ENCODE measurements at places on chromosomes 5 and 9.

GRCh38 chr5:120765189-120765588, 301.1 kb downstream of the PRR16 start:
- DNase-seq = no peak

DNA sequence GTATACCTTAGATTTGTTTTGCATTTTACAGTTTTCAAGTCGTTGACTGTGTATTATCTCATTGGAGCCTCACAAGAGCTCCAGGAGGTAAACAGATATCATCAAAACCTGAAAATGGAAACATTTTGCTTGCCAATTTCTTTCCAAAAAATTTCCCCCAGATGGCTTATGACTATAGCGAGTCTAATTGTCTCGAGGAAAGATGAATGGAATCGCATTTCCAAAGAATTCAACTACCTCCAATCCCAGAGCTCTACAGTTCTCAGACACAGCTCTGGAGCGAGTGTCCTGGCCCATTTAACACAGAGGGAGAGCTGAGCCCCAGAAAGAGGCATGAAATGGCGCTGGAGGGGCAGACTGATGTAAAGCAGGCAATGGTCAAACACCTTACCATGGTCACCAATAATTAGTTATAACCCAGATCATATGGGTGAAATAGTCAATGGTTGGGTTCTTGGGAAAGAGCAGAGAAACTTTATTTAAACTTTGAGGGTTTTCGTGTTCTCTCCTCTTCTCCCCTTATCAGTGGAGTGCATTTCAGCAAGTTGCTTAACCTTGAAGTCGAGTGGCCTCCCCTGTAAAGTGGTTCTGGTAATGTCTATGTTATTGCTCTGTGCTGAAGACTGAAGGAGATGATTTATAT, 168.2 kb downstream of the ZDHHC21 start:
- no peak for DNase-seq

DNA sequence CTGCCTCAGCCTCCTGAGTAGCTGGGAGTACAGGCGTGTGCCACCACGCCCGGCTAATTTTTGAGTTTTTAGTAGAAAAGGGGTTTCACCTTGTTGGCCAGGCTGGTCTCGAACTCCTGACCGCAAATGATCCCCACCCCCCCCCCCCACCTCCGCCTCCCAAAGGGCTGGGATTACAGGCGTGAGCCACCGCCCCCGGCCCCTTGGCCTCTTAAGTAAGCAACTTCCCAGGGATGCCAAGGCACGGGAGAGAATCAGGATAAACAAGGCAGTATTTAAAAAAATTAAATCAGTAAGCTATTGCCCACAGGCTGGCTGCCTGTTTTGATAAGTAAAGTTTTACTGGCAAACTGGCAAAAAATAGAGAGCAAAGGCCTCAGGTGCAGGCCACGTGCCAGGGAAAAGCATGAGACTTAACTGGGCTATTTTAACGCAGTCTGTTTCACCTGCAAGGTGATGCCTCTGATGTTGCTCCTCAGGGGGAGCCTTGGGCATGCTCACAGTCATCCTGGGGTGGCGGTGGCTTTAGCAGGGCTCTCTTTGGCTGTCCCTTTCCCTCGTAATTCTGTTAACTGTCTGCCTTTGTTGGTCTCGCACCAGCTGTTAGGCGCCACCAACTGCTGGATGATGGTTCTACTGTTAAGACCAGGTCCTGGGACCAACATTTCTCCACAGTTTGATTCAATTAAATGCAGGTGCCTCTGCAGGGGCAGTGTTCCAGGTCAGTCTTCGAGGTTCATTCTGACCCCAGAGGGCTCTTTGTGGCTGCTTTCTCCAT, 19.4 kb upstream of the RNF130 start:
- no peak for DNase-seq

DNA sequence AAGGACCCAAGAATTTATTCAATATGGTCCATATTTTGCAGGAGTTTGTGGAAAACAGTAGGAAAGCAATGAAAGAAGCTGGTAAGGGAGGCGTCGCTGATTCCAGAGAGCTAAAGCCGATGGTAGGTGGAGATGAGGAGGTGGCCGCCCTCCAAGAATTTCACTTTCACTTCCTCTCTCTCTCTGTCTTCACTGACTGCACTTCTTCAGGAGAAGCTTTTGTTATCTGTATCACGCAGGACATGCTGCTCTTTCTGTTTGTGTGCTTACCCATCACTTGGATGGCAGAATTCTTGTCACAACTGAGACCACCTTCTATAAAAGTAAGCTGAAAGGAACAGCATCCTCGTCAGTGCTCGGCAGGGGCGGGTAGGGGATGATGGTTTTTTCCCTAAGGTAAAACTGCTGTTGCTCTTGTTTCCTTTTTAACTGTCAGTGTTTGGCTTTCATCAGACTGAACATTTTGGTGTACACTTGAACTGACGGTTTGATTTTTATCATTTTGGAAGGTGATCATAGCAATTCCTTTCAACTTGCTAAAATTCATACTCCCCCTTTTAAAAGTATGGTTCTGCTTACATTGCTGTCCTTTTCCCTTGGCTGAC, 62.4 kb upstream of the FSD1L start:
- DNase-seq = peak; percentile 40

GRCh38 chr9:124330011-124330697, 72.4 kb downstream of the NEK6 start:
- DNase-seq = no peak

- DNase-seq = no peak
These were observed 114.0 kb upstream of the FCN2 start for GRCh38 chr9:134766587-134766986.

- no peak for DNase-seq
These were observed 9.6 kb upstream of the OR5C1 start for GRCh38 chr9:122779181-122779580.

GRCh38 chr5:177440990-177441780, 5.4 kb upstream of the PRR7 start:
- DNase-seq = no peak

GRCh38 chr5:131610198-131611063, 24.6 kb downstream of the RAPGEF6 start:
- DNase-seq = no peak

GRCh38 chr9:137304383-137305059, 2.5 kb upstream of the NRARP start:
- DNase-seq = no peak

DNA sequence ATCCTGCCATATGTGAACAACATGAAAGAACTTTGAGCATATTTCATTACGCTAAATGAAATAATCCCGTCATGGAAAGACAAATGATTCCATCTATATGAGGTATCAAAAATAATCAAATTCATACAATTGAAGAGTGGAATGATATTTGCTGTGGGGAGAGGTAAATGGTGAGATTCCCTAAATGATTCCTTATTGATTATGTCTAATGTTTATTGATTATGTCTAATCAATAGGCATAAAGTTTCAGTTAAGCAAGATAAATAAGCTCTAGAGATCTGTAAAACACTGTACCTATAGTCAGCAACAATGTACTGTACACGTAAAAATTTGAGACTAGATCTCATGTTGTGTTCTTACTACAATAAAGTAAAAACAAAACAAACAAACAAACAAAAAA, 85.4 kb upstream of the MEGF10 start:
- DNase-seq = no peak

DNA sequence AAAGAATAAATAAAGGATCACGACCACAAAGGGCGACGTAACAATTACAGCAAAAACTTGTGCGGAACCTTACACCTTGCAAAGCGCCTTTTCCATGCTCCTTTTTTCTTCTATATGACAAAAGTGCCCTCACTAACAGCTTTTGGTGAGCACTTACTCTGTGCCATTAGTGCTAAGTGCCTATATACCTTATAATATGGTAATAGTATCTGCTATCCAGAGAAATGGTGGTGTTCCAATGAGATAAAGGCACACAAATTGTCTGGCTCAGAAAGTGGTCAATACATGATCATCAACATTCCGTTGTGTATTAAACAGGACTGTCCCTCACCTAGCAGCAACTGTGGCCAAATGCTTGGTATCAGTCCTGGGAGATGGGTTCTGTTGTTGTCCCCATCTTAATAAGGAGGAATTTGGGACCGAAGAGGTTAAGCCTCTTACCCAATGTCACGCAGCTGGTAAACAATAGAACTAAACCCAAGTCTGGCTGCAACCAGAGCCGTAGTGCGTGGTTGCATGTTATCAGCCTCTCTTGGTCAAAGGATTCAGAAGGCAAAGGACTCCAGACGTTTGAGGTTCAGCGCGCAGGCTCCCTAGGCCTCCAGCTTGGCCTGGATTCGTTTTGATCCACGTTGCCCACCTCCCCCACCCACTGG, 564 bp upstream of the TOR2A start:
- no peak for DNase-seq

- no peak for DNase-seq
These were observed 17.4 kb downstream of the ACSL6 start for GRCh38 chr5:131994090-131994489.

GRCh38 chr5:149264439-149265067, 7.1 kb upstream of the AFAP1L1 start:
- no peak for DNase-seq

DNA sequence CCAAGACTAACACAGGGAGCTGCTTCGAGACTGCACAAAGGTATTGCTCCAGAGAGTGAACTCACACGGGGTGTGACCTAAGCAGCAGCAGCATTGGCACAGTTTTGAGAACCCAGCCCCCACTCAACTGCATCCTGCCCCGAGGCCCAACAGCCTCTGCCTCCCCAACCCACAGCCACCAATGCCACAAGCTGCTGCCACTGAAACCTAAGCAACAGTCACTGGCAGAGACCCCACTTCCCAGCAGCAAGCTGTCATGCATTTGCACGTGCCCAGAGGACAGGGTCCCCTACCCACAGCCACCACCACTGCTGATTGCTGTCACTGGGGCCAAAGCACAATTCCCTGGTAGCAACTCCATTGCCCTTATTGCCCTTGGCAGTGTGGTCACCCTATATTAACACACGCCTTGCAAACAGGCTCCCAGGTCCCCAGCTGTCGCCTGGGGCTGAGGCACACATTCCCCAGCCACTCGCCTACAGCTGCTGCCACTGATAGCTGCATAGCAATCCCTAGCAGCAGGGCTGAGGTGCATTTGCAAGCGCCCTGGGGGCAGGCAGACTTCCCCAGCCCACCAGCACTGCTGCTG, 141.0 kb downstream of the AGTPBP1 start:
- no peak for DNase-seq

DNA sequence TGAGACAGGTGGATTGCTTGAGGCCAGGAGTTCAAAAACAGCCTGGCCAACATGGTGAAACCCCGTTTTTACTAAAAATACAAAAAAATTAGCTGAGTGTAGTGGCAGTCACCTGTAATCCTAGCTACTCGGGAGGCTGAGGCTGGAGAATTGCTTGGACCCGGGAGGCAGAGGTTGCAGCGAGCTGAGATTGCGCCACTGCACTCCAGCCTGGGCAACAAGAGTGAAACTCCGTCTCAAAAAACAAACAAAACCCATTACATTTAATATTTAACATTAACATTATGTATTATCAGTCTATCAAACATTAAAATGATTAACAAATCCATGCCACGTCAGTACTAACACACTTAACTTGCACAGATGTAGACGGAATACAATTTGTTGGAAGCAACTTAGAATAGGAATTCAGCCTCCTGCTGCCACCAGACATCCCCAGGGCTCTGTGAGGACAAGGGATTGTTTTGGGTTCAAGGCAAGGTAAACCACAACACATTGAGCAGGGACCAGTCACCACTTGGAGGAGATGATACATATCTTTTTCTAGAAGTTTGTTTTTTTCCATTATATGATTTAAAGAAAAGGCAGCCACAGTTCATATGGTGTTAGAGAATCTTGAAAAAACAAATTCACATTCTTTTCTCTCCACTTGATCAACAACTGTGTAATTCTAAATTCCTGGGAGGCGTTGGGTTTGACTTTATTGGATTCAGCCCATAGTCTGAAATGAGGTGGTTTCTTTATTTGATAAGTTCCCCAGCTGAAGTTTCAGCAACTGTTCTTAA, 104.1 kb upstream of the BASP1 start:
- no peak for DNase-seq

DNA sequence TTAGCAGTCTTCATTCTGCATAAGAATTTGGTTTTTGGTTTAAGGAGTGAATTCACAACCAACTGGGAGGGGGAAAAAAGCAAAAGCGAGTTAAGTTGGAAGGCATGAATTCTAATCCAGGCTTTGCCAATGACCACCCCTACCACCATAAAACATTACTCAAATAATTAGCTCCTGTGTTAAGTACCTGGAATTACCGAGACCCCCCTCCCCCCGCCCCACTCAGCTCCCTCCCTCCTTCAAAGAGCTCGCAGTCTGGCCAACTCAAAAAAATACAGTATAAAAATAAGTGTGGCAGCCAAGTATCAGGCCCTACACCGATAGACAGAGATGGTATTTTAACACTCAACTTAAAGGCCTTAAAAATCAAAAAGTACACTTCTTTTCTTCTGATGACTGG, 492 bp downstream of the ATG12 start:
- DNase-seq = no peak

DNA sequence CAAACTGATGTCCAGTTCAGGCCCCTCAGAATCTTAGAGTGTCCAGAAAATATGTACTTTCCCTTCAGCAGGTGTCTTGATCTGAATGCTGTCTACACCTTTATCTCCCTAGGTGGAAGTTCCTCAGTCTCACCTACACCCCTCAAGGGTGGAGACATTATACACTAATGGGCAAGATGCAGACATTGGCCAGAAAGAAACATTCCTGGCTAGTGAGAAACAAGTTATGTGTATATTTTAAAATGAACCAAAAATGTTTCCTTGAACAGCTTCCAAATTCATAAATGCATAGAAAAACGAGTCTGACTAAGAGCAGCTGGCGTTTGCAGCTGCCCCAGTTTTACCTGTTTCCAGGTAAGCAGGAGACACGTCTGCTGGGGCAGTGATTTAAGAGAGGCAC, 140.5 kb upstream of the IRX4 start:
- DNase-seq = no peak

- DNase-seq = no peak
These were observed 154.4 kb downstream of the MACROH2A1 start for GRCh38 chr5:135244620-135245021.

GRCh38 chr9:90870621-90871326, 69.2 kb downstream of the SYK start:
- DNase-seq = peak; percentile 20

- DNase-seq = no peak
These were observed 15.8 kb downstream of the BTF3 start for GRCh38 chr5:73513996-73514395.

DNA sequence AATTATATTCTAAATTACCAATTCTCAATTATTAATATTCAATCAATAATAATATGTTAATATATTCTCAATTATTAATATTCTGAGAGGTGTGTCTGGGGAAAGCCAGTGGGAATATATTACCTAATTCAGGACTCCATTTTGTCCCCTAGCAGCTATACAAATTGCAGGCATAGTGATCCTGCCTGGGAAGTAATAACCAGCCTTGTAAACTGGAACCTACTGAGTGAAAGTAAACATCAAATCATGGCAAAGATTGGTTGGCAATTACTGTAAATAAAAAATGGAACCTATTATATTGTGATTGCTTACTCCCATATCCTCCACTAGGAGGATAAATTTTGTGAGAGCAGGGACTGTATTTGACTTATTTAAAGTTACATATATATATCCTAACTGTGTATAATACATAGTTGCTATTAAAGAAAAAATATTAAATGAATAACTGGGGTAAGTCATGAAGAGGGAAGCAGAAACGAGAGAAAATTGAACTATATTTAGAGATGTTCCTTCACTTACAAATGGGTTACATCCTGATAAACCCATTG, 150.5 kb upstream of the ELL2 start:
- no peak for DNase-seq
